ENCODE measurements at places on chromosomes 11 and 22.
A peak's percentile ranks its signal among the peaks of the same experiment; 100 is the strongest.

DNA sequence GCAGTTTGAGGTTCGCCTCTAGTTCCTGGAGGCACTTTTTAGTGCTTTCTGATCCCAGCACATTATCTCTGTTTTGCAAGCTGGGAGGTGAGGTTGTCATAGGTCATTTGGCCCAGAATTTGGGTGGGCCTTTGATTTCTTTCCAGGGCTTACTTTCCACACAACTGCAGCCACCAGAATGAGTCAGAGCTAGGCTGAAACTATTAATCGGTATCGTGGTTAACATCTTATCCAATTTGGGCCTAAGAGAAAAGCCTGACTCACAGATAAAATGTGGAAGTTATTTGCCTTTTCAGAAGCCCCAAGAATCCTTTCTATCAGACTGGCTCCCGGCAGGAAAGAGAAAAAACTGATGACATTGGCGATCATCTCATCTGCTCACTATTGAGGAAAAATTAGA is 166.4 kb downstream of the KIRREL3 start:
- DNase-seq: no peak

- no peak for DNase-seq
These were observed 6.4 kb upstream of the CCND1 start for GRCh38 chr11:69634590-69634989.

DNA sequence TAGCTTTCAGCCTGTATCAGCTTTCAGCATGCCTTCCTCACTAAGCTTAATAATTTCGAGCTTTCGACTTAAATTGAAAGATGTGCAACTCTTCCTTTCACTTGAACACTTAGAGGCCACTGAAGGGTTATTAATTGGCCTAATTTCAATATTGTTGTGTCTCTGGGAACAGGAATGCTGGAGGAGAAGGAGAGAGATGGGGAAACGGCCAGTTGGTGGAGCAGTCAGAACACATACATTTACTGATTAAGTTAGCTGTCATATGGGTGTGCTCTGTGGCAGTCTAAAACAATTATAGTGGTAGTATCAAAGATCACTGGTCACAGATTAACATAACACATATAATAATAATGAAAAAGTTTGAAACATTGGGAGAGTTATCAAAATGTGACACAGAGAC is 106.2 kb downstream of the LRRC32 start:
- no peak for DNase-seq

- no peak for DNase-seq
These were observed 120.7 kb upstream of the TMEM45B start for GRCh38 chr11:129694966-129695365.

DNA sequence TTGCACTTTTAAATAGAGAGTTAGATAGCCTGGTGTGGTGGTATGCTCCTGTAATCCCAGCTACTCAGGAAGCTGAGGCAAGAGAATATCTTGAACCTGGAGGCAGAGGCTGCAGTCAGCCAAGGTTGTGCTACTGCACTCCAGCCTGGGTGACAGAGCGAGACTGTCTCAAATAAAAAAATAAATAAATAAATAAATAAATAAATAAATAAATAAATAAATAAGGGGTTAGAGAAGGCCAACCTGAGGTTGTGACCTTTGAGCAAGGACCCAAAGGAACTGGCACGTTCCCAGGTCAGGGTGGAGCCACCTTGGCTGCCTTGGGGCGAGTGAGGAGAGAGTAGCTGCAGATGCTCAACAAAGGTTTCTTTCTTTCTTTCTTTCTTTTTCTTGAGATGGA is 65.3 kb upstream of the TENM4 start:
- no peak for DNase-seq

DNA sequence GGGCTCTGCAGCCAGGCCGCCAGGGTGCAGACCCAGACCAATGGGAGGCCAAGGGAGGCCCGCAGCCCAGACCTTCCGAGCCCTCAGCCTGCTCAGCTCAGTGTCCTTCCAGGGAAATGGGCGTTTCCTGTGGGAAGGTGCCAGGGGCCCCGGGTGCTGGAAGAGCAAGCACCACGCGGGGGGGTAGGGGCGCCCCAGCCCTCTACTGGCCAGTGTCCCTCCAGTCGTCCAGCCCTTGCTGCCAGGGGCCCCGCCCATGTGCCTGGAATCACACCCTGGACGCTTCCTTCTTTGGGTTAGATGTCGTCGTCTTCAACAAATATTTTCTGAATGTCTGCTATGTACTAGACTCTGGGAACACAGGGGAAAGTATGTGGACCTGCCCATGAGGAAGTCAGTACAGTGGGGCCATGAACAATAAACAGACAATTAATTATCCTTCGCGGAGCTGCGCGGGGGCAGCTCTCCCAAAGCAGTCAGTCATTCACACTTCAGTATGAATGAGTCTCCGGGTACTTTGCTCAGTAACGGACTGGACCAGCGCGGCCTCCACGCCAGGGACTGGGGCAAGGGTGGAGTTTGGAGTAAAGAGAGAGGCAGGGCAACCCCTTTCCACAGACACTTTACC is 60.2 kb downstream of the CDKN1C start:
- DNase-seq: no peak

GRCh38 chr22:29208502-29208862 is 2.8 kb downstream of the EMID1 start:
- DNase-seq: no peak

GRCh38 chr22:50224071-50224470 is 20.8 kb downstream of the TUBGCP6 start:
- DNase-seq: no peak

DNA sequence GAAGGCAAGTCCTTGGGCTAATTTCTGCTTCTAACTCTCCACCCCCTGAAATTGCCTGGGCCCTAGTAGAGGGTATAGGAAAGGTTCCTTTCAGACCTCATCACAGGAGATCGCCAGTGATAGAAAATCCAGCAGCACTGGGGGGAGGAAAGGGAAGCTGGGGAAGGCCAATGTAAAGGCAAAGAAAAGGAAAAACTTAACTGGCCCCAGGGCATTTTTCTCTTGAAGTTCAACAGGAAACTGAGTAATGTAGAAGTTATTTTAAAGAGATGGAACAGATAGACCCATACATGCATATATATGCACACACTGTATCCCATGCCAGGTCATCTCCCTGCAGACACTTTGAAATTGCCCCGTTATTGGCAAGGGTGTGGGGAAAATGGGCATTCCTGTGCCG is 134.0 kb downstream of the TRIM44 start:
- no peak for DNase-seq

DNA sequence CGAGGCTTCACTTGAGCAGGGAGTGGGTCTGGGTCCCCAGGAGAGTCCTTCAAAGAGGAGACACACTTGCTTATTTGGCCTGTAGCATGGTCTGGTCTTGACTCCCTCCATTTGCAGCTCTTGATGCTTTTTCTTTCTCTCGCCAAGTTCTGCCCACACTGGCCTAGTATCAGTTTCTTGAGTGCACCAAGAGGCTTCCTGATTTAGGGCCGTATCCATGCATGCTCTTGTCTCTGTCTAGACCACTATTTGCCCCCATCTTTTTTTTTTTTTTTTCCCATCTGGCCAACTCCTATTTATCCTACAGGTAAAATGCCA is 170.7 kb downstream of the GRIK4 start:
- no peak for DNase-seq

DNA sequence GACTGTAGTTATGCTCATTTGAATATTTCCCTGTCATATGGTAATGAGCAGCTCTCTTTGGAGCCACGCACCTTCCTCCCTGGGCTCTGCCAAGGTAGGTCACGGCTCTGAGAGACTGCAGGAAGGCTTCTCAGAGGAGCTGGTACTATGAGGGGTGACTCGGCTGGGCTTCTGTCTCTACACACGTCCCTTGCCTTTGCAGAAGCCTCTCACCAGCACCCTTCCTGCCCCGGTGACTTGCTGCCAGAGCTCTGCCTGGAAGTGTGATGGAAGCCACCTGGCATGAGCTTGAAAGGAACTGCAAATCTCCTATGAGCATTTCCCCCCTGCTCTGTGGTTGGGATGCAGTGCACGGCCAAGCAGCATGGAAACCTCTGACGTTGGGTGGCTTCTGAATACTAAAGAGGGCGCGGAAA is 74.2 kb downstream of the KIRREL3 start:
- no peak for DNase-seq

DNA sequence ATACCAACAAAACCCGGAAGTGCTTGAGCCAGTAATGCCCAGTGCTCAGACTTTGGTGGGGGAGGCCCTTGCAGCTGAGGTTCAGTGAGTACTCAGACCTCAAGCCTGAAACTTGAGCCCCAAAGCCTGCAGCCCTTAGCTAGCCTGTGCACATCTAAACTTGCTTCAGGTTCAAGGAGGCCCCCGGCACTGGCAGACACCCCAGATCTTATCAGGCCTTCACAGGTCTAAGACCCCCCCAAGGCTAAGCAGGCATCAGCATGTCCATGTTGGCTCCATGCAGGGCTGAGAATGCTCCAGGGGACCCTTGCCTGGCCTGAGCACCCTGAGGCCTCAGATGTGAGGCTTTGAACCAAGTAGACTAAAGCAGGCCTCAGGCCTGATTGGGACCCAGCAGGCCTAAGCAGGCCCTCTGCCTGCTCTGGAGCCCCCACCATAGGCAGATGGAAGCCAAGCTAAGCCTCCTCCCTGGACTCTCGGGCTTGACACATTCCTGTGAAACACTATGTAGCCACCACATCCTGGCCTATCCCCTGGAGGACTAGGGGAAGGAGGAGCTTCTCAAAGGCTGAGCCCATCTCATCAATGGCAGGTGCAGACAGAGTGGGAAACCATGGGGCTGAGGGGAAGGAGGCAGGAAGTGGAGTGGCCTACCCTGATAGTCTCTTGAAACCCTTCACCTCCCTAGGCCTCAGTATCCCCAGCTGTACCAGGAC is 1.2 kb upstream of the CASTOR1 start:
- no peak for DNase-seq

- peak; percentile 74 for DNase-seq
These were observed 112.8 kb downstream of the WNT7B start for GRCh38 chr22:45863981-45864751.

DNA sequence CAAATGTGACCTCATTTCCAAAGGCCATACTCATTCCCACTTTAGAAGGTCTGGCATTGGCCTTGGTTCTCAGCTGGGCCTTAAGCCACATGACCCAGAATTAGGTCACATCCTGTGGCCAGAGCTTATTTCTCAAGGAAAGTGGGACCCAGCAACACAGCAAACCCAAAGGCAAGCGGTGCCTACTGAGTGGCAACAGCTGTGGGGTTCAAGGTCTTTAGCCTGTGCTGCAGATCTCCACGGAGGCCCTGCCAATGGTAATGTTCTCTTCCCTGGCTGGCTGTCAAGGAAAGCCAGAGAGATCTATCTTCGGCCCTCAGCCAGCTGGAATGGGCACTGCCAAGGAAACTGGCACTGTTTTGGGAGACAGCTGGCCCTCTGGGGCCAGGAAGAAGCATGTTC is 41.5 kb upstream of the TP53I11 start:
- no peak for DNase-seq

DNA sequence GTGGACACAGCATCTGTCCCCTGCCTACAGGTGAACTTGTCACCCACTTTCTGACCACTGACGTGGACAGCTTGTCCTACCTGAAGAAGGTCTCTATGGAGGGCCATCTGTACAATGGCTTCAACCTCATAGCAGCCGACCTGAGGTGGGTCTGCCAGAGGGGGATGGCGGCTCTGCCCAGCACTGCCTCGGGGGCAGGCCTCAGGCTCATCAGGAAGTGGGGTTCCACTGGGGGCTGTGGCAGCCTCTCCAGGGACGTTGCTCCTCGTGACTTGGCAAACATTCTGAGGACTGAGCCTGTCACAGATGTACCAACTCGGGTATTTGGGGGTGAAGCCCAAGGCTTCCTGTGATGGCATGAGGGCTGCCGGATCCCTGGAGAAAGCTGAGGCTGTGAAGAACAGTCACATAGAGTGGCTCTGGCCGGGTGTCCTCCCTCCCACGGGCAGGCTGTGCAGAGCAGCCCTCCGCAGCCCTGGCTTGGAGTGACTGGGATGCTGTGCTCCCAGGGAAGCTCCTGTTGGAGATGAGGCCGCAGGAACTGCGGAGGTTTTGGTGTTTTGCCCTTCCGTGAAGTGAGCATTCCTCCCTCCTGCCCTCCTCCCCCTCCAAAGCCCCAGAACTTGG is 26.5 kb upstream of the DGCR8 start:
- DNase-seq: no peak

GRCh38 chr11:104332110-104332509 is 168.2 kb upstream of the PDGFD start:
- DNase-seq: no peak

DNA sequence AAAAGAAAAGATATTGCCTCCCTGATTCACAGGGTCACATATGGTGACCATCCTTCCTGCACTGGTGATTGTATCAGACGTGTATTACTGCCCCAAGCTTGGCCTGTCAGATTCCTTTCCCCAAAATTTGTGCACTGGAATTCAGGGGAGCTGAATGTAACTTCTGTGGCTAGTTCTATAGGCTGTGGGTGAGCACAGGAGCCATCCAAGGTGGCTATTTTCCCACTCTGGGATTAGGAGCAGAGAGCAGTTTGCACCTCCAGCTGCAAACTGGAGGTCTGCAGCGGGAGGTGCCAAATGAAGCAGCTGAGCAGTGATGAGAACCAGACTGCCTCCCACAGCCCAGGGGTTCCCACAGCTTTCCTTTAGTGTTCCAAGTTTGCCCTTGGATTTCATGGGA is 124.2 kb upstream of the PITPNB start:
- DNase-seq: no peak

DNA sequence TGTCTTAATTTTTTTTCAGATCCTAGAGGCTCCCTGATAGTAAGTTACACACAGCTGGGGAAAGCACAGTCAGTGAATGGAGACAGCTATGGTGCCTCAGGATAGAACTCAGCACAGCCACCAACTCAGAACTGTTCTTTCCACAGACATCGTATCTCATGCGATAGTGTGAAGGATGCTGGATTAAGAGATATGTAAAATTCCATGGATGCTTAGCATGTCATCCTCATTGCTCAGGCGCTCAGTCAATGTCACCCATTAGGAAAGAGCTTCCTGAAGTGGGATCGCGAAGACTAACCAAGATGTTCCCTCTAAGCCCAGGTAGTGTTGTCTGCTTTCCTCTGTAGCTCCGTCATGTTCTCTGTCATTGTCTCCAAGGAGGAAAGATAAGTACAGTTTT is 1000.4 kb downstream of the OPCML start:
- DNase-seq: no peak

- DNase-seq: no peak
These were observed 5.4 kb downstream of the FJX1 start for GRCh38 chr11:35623621-35624168.

- DNase-seq: no peak
These were observed 13.6 kb downstream of the PLA2G6 start for GRCh38 chr22:38167988-38168407.
